Smooth muscle cell of trachea (primary cell): ENCODE measurements at places on chromosomes 4 and X. TPM values are rescaled to one million over a fixed set of nuclear protein-coding genes. Genes with fewer than 3 reads are reported as not detected.

MGARP gene
- total RNA-seq = 9.5 and 12.6 TPM in 2 replicates

PRPS1 gene
- 33.6 and 49.7 TPM in 2 replicates for total RNA-seq

ADH4 gene
- not detected in 2 replicates for total RNA-seq

S100G gene
- total RNA-seq = not detected in 2 replicates

ABCG2 gene
- total RNA-seq = 1.0 and 1.7 TPM in 2 replicates

PRKG2 gene
- 23.3 and 41.9 TPM in 2 replicates for total RNA-seq

GPR34 gene
- not detected in 2 replicates for total RNA-seq
